ENCODE measurements at places on chromosomes 13 and 19.

- no peak for DNase-seq
Measured at GRCh38 chr13:73844986-73845385, 289.2 kb downstream of the KLF12 start.

GRCh38 chr13:57631596-57632275, at the start of gene PCDH17:
PCDH17 (plus strand) TSS chr13:57631744; CDS start chr13:57632547, 803 bp downstream.
- peak; percentile 25 for DNase-seq

GRCh38 chr13:112728375-112729126, 38.7 kb downstream of the ATP11A start:
- DNase-seq, result no peak

GRCh38 chr19:17052439-17052838, 22.8 kb downstream of the HAUS8 start:
- peak; percentile 46 for DNase-seq

- DNase-seq, result no peak
Measured at GRCh38 chr13:57726981-57727380, 95.4 kb downstream of the PCDH17 start.

- no peak for DNase-seq
Measured at GRCh38 chr13:59658738-59659330, 504.9 kb downstream of the DIAPH3 start.

GRCh38 chr13:102530751-102531150, 66.0 kb upstream of the TPP2 start:
- no peak for DNase-seq

GRCh38 chr19:46975011-46975924, 44.4 kb upstream of the NPAS1 start:
- DNase-seq, result no peak

DNA sequence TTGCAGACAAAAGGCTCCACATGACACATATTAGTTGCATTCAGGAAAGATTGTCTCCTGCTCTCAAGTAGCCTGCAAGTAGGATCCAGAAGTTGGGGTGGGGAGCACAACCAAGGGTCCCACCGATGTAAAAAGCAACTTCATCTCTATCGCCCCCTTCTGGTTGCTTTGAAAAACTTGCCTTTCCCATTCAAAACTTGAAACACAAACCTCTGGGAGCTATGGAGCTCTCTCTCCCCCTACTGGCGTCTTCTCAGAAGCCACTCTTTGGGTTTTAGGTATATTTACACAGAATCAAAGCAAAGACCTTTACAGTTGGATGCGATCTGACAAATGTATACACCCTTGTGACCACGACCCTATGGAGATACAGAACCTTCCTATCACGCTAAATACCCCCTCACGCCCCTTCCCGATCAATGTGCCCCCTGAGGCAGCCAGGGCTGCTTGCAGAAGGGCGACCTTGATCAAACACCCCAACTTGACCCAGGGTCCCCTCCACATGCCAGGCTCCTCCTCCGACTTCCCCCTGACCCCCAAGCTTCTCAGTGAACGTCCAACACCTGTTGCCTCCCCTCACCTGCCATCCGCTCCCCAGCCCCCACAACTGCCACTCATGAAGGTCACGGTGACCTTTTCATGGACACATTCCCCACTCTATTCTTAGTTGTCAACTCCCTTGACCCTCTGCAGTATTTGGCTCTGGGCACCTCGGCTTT, 10.1 kb downstream of the NOSIP start:
- peak; percentile 75 for DNase-seq

GRCh38 chr19:1156305-1156801, 17.7 kb downstream of the SBNO2 start:
- DNase-seq, result no peak

GRCh38 chr19:3178973-3179738, 587 bp downstream of the S1PR4 start:
- DNase-seq, result no peak

DNA sequence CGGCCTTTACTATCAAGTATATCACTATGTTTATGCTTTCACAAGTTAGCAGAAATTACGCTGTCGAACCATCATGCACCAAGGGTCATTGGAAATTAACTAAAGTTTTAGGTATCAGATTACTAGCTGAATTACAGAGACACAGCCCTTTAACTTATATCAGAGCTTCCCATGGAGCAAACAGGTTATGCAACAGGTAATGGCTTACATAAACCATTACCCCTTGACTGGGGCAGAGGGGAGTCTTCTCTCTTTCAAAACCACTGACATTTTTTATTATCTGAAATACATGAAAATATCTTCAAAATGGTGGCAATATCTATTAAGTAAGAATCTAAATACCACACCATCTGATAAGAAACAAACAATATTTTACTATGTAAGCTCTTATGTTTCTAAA, 1692.9 kb upstream of the SLC10A2 start:
- DNase-seq, result no peak

- DNase-seq, result no peak
Measured at GRCh38 chr19:50496189-50497021, 14.6 kb downstream of the JOSD2 start.

DNA sequence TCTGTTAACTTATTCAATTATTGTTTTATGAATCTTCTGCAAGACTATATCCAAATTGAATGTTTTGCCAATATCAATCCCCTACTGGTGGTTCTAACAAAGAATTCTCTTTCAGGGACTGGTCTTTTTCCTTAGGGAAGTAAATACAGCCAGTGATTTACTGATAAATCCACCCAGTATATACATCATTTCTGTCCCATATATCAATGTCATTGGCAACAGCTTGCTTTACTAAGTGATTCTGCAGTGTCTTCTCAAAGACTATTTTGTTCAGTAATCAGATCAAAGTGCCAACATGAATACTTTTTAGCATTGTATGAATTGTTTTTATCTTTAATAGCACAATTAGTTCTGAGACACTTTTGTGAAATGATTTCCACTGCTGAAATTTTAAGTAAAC, 114.0 kb upstream of the OBI1 start:
- no peak for DNase-seq

GRCh38 chr13:33179463-33179862, 106.1 kb downstream of the STARD13 start:
- DNase-seq, result no peak

GRCh38 chr19:46378268-46378667, 31.4 kb downstream of the PPP5C start:
- peak; percentile 27 for DNase-seq

DNA sequence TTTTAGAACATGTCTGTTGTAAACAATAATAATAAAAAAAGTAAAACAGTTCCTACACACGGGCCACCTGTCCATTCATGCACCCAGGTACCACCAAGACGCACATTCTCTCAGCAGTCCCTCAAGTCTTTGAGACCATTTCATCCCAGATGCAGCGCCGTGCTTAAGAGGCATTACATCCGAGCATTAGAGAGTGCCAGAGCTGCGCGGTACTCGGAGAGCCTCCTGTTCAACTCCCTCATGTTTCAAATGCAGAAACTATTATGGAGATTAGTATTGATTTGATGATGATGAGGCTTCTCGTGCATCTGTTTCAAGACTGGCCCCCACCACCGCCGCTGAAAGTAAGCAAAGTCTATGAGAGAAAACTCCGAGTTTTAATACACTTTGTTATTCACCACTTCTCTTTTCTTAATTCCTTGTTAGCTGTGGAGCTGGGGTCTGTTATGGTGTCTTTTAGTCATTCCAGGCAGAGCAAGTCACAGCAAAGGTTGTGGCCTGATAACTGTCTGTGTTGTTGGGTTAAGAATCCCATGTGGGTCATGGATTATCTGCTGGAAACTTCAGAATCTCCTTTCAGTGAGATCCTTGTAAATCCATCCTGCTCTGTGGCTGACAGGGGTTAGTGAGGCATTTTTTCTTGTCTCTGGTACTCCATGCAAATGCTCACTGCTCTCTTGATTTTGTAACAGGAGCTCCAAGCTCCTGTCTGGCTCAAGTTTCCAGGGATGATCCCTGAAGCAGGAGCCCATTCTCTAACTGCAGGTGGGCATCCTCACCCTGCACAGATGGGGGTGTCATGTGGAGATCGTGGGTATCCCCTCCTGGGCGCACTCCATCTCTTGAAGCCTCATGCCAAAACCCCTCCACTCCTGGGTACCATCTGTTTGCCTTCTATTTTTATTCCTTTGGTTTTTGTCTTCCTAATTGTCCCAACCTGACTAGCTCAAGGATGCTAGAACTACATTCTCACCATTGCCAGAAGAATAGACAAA, 74.9 kb upstream of the MTIF3 start:
- no peak for DNase-seq

- DNase-seq, result no peak
Measured at GRCh38 chr19:3053218-3053621, 9.1 kb downstream of the TLE5 start.

DNA sequence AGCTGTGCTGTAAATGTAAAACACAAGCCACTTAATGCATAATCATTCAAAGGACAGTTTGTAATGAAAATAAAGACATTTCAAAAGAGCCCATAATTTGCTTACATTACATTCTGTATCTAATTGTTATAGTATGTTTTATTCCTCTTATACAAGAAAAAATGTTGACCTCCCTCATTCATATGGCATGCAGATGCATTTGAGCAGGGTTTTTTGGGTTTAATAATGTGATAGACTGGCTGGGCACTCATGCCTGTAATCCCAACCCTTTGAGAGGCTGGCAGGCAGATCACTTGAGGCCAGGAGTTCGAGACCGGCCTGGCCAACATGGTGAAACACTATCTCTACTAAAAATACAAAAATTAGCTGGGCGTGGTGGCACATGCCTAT, 11.6 kb upstream of the ARL11 start:
- DNase-seq, result no peak

GRCh38 chr13:76720416-76720815, 165.8 kb downstream of the KCTD12 start:
- no peak for DNase-seq

DNA sequence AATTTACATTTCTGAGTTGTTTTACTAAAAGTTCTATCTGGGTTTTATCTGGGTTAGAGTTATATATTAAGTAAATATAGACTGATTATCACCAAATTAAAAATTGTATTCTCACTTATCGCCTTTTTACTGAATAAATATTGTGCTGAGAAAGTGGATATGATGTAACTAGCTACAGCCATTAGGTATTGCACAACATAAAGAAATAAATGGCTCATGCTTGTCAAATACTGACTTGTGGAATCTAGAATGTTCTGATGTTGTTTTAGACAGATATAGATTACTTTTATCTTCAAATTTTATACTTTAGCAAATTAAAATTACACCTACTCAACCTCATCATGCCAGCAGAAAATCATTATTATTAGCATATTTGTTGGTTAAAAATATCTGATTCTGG, 1277.1 kb upstream of the MIR17HG start:
- no peak for DNase-seq

- peak; percentile 4 for DNase-seq
Measured at GRCh38 chr19:50383001-50383851, 921 bp upstream of the POLD1 start.

- DNase-seq, result no peak
Measured at GRCh38 chr19:35169221-35169995, 14.9 kb downstream of the FXYD5 start.

- peak; percentile 71 for DNase-seq
Measured at GRCh38 chr19:35006342-35006998, 6.3 kb downstream of the GRAMD1A start.

DNA sequence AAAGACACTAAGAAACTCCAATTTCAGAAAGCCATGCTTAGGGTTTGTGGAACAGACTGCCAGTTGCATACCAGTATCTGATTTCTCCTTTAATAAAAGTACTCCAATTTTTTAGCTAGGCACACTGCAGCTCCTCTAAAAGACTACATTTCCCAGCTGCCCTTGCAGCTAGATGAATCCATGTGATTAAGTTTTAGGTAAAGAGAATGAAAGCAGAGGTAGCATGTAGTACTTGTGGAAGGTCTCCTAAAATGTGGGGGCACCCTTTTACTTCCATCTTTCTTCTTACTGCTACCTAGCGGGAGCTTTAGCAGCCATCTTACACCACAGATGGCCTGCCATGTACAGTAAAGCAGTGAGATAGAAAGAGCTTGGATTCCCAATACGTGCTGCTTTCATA, 33.0 kb upstream of the TSC22D1 start:
- DNase-seq, result no peak

- DNase-seq, result peak; percentile 86
Measured at GRCh38 chr13:24671386-24672113, 8.7 kb upstream of the ATP12A start.

DNA sequence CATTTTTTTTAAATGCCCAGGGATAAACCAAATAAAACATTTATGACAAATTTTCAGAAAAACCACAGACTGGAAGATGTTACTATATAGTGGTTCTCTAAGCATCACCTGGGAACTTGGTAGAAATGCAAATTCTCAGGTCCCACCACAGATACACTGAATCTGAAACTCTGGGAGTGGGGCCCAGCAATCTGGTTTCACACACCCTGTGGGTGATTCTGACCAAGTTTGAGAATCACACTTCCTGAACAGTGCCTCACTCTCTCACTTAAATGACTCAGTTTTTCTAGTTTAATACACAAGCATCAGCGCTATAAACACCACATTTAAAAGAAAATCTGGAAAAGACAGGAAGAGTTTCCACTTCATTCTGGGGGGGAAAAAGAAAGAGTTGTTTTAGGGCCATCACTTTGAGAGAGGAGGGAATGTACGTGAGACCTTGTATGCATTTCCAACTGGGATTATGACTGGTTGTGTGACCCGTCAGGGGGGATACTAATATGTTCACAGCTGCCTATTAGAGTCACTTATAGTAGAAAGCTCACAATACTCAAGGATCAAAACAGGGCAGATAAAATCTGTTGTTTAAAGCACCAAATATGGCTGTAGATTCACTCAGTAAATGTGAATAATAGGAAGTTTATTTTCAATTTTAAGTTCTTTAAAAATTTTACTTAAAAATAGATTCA, 567.7 kb downstream of the GPC6 start:
- DNase-seq, result no peak

GRCh38 chr13:103156346-103156998, 90.3 kb upstream of the SLC10A2 start:
- DNase-seq, result no peak

DNA sequence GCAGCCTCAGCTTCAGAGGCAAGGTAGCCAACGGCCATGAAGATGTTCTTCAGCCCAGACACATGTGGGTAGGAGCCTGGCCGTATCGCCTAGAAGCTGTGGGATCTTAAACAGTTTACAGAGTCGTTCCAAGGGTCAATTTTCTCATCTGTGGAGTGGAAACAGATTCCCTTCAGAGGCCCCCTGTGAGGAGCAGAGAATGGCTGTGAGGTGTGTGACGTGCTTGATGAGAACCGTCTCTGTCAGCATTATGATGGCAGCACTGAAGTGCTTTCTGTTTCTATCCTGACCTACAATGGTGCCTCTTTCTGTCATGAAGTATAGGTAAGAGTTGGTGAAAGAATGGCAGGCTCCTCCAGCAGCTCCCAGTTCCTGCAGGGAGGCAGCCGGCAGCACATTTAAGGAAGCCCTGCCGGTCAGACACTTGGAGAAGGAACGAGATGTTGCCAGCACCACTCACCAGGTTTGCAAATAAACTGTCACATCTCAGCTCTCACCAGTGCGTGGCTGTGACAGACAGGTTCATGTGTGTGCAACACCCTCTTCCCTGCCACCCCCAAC, 277.3 kb downstream of the FOXO1 start:
- DNase-seq, result no peak

Data from brain microvascular endothelial cell (primary cell).